ENCODE measurements at places on chromosomes 11 and 22.

GRCh38 chr22:28882545-28882877 is 861 bp upstream of the ZNRF3 start:
- DNase-seq = no peak

DNA sequence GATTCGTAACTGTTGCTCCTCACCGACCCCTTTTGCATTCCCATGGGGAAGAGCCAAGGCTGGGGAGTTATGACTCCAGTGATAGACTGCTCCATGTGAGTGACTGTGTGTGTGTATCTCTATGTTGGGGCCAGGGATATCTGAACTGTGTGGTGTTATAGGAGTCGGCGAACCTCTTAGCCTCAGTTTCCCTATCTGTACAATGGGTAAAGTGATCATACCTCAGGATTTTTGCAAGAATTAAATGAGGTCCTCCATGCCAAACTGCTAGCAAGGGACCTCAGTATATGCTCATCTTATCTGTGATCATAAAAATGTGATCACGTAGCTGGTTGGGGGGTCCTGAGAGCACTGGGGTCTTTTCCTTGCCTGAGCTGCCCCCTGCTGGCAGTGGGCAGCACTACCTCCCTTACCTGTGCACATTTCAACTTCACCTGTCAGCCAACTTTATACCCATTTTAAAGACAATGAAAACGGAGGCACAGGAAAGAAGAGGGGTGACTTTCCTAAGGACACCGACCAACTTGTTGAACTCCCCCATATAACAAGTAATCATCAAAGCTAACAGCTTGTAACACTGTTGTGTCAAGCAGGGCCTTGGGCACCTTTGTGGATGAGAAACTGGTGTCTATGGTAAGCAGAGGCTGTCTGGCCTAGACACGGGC is 1.4 kb upstream of the DPP3 start:
- no peak for DNase-seq

DNA sequence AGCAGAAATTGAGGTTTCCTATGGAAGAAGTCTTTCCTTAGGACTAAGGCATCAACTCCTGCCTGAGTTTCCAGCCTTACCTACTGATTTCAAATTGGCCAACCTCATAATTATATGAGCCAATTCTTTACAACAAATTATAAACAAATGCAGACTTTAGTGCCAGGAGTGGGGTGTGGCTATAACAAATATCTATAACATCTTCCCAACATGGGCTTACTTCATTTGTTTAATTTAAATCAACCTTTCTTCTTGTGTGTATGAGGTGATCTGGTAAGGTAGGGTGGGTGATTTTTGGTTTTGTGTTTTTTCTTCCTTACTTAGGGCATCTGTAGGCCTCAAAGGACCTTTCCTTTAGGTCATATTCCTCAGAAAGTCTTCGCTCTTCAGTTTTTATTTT is 354.9 kb downstream of the SHANK2 start:
- no peak for DNase-seq

- DNase-seq = no peak
Observed at GRCh38 chr11:66789097-66789890, 53.9 kb upstream of the RCE1 start.

DNA sequence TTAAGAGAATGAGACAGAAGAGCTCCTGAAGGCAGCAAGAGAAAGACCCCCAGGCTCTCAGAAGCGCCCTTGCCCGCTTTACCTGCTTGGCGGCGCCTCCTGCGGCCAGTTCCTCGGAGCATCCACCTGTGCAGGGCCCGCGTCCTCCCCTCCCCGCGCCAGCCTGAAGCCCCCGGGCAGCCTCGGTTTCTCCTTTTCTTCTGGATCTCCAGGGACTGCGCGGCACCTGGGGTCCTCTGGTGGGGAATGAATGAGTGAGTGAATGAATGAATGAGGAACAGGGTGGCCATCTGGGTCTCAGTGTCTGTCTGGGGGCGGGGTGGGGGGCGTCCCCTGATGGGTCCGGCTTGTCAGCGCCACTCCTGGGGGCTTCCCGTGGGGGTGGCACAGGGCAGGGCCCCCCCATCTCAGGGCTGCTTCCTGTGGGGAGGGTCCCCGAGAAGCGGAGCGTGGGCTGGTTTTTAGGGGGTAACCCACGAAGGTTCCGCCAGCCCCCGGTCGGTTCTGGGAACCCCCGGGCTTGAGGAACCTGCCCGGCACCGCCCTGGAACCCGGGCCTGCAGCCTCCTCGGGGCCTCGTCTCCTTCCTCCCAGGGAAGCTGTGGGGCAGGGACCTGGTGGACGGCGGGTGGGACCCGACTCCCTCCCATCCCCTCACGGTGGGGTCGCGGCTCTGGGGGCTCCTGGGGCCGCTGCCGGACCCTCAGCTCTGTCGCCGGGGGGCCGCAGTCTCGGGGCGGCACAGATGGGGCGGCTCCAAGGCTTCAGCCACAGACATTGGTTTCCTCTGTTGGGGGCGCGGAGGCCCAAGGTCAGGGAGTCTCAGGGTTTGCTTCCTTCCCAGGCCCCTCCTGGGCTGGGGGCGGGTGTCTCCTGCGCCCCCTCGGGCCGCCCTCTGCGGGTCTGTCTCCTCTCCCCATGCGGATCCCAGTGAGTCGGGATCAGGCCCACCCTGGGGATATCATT is 8.3 kb upstream of the KRTAP5-7 start:
- peak; percentile 85 for DNase-seq

DNA sequence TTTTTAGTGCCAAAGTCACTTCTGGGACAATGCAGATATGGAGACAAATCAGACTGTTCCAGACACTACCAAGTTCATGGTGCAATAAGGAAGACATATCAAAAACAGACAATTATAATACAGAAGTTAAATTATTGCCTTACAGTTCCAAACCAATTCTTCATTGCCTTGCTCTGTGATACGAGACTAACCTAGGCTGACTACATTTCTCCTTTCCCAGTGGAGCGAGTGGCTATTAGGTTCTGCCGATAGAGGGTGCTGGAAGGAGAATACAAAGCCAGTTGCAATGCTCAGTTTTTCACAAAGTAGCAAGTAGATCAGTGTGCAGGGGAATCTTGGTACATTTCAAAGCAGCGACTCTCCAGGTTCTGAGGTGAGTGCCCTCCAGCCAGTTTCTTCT is 67.8 kb downstream of the FAM168A start:
- no peak for DNase-seq

GRCh38 chr22:39907605-39908097 is 6.8 kb downstream of the GRAP2 start:
- DNase-seq = no peak

DNA sequence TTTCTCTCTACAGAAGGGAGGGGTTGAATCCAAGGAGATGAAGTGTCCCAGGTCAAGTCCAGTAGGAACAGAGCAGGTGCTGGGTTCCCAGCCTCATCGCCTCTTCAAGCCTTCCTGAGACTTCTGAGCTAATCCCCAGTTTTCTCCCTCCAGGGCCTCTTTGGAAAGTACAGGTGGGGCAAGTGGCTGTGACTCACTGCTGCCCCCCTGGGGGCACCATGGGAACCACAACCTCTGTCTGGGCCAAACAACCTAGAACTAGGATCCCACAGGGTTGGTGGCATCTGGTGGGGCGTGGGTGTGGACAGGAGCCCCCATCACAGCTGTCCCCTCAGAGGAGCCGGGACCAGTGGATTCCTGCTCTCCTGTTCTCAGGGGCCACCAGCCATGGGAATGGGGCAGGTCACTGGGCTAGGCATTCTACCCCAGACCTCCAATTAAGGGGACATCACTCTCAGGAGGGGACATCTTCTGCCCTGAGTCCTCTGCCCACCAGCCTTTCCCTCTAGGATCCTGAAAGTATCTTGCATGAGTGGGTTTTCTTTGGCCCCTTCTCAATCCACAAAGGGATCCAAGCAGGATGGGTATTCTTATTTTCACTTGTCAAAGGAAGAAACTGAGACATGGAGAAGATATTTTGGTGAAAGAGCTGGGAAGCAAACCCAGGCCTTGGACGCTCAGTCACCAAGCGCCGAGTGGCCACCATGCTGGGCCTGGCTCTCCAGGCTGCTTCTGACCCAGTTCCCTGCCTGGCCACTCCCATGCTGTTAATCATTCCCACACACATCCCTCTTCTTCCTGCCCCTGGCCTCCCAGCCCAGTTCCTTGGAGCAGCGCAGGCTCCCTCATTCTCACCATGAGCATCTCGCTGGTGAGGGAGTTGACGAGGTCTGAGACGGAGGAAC is 23.8 kb downstream of the LRRC10B start:
- no peak for DNase-seq

- no peak for DNase-seq
Observed at GRCh38 chr22:44311855-44312170, 938 bp downstream of the SHISAL1 start.

DNA sequence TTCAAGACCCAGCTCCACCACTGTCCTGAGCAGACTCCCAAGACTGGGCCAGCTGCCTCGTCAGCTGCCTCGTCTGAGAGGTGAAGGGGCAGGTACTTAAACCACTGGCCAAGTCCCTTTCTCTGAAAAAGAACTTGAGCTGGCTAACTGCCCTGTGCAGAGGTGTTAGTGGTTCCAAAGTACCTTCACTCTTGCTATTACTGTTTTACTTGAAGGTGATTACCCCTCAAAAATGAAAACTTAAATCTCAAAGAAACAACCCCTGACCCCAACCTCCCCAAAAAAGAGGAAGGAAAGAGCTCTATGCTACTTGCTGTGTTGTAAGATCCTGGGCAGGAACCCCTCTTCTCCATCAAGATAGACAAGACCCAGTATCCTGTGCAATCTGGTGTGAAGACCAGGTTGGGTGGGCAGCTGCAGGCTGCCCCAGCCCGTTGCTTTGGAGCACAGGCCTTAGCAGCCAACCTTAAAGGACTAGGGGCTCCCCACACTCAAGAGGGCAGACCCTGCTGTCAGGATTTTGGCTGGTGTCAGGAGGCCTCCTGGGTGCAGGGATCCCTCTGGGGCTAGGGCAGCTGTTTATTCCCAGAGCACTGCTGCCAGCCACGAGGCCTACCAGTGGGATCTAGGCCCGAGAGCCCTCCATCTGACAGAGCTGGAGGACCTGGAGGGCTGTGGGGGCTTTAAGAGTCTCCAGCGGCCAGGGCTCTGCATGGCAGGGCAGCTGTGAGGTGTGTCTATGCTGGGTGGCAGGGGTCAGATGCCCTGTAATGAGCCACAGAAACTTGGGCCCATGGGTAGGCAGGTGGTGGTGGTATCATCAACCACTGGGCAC is 13.0 kb downstream of the GUCD1 start:
- no peak for DNase-seq

DNA sequence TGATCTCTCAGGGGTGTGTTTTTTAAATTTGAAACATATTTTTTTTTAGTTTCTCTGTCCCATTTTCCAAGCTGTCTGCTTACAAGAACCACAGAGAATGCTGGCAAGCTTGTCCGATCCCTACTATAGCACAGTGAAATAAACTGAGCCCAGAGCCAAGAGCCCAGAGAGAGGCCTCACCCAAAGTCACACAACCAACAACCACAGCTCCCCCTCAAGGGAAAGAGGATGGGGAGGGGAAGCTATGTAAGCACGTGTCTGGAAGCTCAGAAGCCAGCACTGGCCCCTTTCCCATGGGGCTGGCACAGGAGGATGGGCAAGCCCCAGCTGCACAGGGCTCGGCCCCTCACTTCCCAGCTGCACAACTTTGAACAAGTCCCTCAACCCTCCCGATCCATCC is 3.2 kb upstream of the SART1 start:
- no peak for DNase-seq

DNA sequence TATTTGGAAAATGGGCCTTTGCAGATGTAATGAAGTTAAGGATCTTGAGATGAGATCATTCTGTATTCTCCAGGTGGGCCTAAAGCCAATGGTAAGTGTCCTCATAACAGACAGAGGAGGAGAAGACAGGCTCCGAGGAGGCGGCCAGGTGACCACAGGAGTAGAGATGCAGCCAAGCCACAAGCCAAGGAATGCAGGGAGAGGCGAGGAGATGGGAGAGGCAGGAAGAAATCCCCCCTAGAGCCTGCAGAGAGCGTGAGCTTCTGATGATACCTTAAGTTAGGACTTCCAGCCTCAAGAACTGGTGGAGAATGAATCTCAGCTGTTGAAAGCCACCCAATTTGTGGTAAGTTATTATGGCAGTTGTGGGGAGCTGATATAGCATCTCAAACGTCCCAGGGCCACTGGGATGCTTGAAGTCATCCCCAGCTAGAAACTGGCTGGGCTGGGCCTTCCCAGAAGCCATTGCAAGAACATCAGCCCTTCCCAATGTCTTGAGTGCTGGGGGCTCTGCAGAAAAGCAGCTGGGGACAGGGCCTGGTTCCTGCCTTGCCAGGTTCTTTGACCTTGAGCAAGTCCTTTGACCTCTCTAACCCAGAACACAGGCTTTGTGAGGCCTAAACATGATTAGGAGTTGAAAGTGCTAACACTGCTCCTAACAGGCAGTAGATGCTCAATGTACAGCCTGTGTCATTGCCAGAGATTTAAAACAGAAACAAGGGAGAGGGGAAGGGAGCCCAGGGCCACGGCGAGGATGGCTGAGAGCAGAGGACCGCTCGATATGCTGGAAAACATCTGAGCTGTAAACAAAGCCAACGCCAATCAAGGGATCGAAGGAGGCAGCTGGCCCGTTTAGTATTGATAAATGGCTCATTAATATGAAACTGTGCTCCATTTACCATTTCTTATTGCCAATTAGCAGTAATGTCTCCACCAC is 632.3 kb downstream of the TBC1D22A start:
- no peak for DNase-seq

- no peak for DNase-seq
Observed at GRCh38 chr11:104093426-104094280, 57.2 kb downstream of the DDI1 start.

GRCh38 chr22:27545085-27545484 is 256.5 kb downstream of the MN1 start:
- no peak for DNase-seq

DNA sequence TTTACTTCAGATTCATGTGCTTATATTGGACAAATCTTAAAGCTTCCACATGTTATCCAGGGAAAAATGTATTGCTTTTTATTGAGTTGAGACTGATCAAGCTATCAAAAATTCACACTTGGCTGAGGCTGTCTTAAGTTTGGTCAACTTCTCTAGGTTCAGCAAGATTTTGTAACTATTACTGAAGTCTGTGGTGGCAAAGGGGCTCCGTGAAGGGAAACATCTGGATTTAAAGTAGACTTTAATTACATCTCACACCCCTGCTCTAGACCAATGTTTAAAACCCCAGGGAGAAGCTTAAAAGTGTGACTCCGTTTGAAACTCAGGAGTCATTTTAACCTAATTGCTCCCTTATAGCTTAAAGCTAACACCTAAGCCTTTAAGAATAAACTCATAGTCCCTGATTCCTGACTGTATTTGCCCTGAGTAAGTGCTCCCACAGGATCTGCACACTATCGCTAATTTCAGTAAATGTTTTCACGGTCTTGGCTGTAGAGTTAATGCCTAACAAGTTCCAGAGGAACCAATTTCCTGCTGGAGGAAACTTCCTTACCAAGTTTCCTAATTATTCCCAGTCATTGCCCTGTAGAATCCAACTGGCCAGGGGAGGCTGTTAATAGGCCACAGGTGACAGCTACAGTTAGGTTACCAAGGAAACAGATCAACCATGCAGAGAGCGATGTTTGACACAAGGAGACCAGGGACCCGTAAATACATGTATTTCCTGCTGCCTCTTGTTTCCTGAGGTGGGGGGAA is 40.5 kb downstream of the OR10A6 start:
- DNase-seq = no peak

DNA sequence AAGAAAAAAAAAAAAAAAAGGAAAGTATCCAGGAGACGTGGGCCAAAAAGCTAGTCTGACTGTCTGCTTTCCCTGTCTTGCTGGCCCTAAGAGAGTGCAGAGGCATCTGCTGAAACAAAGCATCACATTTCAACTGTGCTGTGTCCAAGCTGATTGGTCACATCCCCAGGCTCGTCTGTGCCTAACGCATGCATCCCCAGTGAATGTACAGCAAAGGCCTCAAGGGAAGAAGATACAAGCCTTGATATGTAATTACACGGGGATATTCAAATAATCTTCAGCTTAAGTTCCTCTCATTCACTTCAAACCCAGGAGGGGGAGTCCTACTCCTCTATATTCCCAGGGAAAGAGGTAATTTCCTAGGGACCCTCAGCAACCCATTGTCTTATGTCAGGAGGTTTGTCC is 5.4 kb upstream of the SORL1 start:
- DNase-seq = no peak
